AML-193 (cell line): ENCODE measurements at places on chromosomes 3 and 15.

GRCh38 chr15:59011262-59011952 lies 23.9 kb downstream of the RNF111 start:
- DNase-seq = no peak

GRCh38 chr3:17313746-17314145 lies 428.7 kb downstream of the TBC1D5 start:
- no peak for DNase-seq

- DNase-seq = no peak
These were observed 847.6 kb upstream of the ALCAM start for GRCh38 chr3:104519068-104519467.

GRCh38 chr3:160379628-160380214 lies 19.3 kb downstream of the IFT80 start:
- no peak for DNase-seq

GRCh38 chr3:111936191-111936841 lies 42.5 kb upstream of the ABHD10 start:
- no peak for DNase-seq

DNA sequence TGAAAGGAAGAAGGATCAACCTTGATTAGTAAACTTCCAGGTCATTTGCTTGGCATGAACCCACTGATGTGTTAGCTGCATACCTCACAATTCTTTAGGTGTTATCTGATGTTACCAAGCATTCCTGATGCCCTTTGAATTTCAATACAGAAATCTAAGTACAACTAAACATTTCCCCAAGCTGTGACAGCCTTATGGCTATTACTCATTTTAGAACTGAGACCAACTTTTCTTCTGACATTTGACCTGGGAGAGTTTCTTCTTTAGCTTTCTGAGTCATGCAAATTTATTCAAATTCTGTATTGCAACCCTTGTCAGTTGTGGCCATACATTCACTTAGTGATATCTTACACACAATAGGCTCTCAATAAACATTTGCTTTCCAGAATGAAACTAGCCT lies 124.3 kb downstream of the TIGIT start:
- no peak for DNase-seq
